ENCODE measurements at places on chromosomes 5 and 9.

DNA sequence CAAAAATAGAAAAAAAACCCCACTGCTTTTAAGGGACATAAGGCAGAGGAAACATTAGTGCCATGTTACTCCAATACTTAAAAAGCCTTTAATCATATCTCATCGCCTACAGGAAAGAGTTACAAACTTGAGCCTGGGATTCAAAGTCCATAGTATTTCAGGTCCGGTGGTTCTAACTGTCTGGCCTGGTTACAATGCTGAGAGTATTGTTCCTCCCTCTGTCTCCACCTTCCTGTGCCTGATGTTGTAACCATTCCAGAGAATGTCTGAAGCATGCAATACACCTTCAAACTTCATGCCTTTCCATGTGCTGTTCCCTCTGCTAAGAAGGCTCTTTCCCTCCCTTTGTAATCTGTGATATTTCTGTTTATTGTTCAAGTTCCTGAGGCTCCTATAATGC is 41.6 kb upstream of the SLC36A2 start:
- DNase-seq: no peak

- peak; percentile 5 for DNase-seq
Measured at GRCh38 chr5:109656829-109657228, 32.9 kb upstream of the MAN2A1 start.

DNA sequence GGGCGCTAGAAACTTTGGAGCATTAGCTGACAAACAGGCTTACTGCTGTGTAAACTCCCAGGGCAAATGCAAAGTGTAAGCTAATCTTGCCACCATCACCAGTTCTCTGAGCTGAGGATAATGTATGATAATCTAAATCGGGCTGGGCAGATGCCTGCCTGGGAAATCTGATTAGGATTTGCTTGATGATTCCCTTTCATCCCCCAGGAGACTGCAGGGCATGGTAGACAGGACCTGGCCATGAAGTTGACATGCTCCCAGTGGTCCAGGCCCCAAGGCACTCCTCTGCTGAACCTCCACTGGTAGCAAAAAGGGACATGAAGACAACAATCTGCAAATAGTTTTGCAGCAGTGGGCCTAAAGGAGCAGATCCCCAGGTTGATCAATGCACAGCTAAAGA is 317.5 kb downstream of the SPOCK1 start:
- no peak for DNase-seq

DNA sequence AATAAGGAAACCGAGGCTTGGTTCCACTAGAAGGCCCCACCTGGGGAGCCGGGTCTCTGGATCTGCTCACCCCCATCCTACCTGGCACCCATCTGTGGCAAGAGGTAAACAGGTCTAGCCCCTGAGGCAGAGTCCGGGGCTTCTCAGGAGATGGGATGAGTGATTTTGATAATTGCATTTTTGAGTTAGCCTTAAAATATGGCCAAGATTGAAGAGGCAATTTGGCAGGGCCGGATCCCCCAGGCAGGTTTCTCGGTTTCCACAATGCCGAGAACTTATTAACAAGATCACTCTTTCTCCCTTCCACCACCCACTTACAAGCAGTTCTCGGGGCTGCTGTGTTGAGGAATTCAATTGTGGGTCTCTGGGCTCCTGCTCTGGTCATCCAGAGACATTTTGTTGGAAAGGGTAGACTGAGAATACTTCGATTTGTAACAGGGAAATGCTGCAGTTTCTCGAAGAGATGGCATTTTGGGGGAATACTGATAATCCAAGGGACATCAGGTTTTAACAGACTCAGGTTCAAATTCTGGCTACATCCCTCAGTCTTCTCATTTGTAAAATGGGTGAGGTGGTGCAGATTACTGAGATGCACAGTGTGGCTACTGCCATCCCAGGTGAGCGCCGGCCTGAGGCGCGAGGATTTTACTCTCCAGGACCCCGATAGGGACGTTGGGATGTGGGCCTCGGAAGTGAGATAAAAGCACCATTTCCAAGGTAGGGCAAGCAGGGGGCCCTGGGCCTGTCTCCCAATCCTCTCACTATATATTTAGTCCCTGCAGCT is 194.2 kb downstream of the CDK5RAP2 start:
- DNase-seq: no peak

DNA sequence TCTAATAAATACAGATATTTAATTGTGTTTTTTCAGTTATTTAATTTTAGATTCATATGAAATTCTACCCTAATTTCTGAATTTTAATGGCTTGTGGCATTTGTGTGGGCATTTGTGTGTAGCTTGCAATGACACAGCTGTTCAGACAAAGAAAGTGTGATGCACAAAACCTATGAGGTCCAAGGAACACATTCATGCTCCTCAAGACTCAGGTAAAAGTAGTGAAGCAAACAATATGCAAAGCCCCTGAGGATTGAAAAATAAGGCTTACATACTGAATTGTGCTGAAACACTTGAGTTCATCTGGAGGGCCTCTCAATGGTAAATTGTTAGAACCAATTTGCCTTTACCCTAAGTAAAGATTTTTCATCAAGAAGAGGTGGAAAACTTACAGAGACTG is 28.1 kb downstream of the IL7R start:
- DNase-seq: no peak

DNA sequence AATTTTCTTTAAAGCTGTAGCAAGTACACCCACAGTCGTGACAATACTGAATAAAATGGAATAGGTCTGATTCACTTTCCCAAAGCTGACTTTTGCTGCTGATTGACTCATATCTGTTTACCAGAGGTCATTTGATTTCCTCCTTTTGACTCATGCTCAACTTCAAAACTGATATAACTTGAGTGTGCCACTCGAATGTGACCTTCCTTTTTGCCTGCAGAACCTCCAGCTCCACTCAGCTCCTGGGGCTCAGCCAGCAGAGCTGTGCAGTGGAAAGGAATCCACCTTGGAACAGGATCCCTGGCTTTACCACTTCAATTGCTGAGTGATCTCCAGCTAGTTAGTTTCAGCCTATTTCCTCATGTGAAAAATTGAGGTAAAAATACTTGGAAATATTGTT is 84.1 kb downstream of the FEM1C start:
- no peak for DNase-seq

- no peak for DNase-seq
Measured at GRCh38 chr9:128128836-128129590, 1.5 kb upstream of the PTGES2 start.

GRCh38 chr5:66769839-66770617 is 173.8 kb downstream of the MAST4 start:
- no peak for DNase-seq

DNA sequence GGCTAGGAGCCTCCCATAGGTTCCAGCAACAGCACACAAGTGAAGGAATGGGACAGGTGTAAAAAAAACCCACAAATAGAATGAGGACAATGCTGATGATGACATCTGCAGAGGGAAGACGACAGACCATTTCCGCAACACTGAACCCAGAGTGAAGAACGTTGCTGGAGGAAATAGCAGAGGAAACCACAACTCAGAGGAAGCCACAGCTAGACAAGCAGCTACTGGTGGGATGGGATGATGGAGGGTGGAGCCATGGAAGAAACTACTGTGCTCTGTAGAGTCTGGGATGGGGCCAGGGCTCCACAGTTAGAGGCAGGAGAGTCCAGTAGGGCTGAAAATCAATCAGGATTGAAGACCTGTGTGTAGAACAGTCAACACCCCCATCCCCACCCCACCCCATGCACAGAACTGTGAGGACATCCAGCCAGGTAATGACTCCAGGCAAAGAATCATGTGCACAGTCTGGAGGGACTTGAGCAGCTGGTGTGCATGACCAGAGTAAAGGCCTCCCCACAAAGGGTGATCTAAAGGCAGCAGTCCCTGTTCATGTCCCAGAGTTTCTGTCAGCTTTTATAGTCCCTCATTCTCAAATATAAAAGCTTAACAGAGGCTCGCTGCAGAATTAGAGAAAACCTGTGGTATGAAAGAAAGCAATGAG is 65.2 kb upstream of the SPIN1 start:
- peak; percentile 13 for DNase-seq

DNA sequence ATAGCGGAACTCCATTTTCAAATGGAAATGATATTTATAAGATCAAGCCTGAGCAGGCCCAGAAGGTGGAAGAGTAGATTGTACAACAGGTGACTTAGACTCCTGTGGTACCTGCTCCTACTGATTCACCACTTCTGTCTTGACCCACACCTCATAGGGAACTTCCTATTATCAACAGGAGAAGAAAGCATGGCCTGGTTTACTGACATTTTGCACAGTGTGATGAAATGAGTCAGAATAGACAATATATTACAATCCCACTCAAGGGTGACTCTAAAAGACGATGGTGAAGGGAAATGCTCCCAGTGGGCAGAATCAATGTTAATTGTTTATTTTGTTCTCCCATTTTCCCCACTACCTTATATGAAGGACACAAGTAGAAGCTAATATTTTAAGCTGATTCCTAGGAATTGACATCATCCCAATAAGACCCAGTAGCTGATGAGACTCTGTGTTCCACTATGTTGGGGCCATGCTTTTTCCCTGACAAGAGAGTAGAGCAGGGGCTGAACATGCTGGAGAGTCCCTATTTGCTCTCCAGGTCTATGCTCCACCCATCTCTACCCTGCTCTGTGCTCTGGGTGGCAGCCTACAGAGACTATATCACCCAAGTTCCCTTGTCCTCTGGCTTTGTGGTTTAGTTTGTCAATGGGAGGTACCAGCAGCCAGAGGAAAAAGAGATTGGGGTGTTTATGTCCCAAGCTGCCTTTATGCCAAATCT is 163.4 kb upstream of the FSTL4 start:
- DNase-seq: no peak

DNA sequence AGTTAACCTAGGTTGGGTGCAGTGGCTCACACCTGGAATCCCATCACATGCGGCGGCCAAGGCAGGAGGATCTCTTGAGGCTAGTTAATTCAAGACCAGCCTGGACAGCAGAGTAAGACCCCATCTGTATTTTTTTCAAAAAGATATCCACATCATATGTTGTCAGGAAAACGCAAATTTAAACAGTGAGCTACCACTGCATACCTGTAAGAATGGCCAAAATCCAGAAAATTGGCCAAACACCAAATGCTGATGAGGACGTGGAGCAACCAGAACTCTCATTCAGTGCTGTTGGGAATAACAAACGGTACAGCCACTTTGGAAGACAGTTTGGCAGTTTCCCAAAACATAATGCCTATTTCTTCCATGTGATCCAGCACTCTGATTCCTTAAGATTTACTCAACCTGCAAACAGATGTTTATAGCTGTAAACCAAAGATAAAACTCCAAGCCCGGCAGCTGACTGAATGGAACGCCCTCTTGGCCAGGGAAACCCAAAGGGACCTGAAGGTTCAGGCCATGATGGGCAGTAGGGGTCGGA is 12.4 kb downstream of the CEL start:
- no peak for DNase-seq

DNA sequence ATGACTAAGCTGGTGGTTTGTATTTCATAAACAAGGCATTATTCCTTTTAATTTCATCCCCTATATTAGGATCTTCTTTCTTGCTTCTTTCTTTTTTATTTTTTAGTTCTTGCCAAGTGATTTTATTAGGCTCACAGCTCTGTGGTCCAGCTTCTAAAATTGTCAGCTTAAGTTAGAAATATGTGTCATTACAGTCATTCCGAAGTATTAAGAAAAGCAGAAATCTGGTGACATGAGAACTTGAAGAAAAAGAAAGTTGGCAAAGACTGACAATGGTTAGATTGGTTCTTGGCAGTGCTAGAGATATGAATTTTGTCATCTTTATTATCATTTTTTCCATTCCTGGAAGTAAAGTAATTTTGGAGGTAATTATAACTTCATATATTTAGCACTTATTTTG is 166.5 kb upstream of the PRR16 start:
- no peak for DNase-seq

DNA sequence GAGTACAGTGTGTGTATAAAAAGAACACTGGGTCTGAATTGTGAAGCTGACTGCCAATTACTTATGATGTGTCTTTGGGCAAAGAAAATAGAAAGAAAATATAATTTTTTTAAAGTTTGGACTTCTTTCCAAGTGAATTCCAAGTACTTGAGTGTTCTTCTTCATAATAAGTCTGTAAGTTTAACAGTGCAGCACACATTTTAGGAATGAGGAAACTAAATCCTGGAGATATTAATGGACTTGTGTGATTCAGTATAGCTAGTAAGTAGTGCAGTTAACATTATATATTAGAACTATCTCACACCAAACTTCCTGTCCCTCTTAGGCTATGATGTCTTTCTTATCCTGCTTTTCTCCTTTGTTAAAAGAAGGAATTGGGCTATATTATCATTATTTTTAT is 1953.8 kb downstream of the MAT2B start:
- DNase-seq: no peak

DNA sequence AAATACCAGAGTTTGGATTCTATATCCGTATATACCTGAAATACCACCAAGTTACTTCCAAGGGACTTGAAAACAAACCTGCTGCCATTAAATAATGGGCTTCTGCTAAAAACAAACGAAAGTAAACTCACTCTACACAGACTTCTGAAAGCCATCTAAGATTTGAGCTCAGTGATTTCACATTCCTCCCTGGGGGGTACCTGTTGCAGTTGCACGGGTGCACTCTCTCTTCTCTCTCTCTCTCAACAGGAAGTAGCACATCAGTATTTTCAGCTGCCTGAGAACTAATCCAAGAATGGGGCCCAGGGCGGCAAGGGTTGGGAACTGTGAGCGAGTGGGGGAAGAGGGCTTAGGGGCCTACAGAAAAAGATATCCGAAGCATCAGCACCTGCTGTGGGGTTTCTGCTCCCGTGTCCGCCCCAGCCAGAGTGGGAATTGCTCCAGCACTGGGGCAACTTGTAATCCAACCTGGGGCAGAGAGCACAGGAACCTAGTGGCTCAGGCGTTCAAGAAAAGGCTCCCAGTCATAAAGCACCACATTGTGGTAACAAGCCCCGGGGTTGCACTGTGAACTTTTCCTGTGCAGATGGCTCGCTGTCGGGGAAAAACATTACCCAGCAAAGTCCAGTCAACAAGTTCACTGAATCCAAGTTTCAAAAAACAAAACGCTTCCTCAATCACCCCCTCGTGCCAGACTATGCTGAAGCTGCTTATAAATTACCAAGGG is 99.8 kb downstream of the EFNA5 start:
- no peak for DNase-seq
